ENCODE measurements at places on chromosomes 4 and X. TPM values are rescaled to one million over a fixed set of nuclear protein-coding genes. Genes with fewer than 3 reads are reported as not detected.
A peak's percentile ranks its signal among the peaks of the same experiment; 100 is the strongest.

DNA sequence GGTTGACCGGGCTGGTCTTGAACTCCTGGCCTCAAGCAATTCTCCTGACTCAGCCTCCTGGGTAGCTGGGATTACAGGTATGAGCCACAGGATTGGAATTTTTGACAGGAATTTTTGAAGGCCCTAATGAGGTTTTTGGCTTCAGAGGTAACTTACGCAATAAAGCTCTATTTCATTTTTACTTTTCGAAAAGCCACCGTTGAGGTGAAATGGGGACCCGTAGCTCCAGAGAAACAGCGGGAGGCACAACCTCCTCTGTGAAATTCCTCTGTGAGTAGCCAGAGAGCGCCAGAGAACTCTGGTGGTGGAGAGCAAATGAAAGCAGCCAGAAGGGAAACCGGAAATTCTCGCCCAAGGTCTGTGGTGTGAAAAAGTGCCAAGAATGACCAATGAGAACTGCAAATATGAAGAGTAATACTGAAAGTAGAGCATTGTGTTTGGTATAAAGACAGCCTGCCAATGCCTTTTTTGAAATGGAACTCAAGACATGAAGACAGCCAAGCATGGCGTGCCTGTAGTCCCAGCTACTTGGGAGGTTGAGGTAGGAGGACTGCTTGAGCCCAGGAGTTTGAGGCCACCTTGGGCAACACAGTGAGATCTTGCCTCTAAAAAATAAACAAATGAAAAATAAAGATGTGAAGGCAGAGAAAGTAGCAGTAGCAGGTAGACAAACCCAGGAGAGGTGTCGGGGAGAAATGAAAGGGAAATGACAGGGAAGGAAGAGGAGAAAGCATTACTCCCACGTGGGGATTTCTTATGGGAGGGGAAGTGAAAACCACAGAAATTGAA lies 33.0 kb upstream of the TMEM131L start:
- peak; percentile 83 for DNase-seq

The ARHGAP24 gene
- total RNA-seq = not detected

The CXCL6 gene
- not detected for total RNA-seq

- no peak for DNase-seq
Measured at GRCh38 chr4:162499478-162499877, 335.7 kb upstream of the FSTL5 start.

DNA sequence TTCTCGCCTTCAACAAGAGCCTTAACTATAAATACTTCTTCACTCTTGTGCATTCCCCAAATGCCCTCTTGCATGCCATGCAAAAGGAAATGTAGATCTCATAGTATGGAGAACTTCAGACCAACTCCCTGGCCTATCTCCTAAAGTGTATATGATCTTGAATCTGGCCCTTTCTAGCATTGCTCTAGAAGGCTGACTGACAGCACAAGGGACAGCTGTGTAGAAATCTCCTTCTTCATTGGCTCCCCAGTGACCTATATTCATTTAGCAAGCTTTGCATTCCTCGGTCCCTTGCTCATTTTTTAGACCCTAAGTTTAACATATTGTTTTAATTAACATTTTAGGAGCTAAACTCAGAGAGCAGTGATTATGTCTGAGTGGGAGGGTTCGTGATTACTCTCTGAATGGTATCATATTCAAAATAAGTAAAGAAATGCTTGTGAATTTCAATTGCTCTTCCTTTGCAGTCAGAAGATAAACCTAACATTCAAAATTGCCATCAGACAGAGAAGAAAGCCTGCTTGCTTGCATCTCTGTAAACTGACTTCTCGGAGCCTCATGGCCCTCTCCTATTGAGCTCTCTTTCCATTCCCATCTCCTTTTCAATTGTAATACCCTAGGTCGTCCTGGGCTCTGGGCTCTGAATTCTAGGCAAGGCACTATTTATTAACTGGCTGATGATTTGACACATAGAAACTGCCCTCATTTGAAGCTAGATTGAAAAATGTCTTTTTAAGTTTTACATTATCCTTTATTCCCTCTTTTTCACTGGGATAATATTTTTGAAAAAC lies 120.3 kb upstream of the PRKG2 start:
- DNase-seq = no peak

DNA sequence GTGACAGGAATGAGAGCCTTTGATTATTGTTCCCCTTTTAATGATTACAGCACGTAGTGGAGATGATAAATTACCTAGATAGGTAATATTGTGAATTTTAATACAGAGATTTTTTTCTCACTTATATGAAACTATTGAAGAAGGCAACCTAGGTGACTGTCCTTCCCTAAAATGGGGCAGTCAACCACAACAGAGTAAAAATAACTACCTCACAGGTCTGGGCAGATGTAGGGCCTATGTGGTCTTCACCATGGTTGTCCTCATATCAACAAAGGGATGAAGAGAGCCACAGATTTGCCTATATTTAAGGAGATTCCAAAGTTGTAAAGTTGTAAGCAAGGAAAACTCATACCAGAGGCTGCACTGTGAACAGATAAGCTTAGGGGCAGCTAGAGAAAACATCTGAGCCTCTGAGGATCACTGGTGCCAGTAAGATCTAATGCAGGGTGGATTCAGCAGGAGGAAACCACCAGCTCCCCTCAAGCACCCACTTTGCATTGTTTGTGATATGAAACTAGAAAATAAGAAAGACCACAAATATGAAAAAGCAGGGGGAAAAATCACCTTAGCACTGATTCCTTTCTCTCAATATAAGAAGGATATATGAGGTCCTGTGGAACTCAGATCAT lies 547.9 kb upstream of the GALNTL6 start:
- DNase-seq = no peak

The SLC49A3 gene
- 0.59 TPM for total RNA-seq

- no peak for DNase-seq
Measured at GRCh38 chrX:112714357-112714918, 34.7 kb upstream of the LHFPL1 start.

DNA sequence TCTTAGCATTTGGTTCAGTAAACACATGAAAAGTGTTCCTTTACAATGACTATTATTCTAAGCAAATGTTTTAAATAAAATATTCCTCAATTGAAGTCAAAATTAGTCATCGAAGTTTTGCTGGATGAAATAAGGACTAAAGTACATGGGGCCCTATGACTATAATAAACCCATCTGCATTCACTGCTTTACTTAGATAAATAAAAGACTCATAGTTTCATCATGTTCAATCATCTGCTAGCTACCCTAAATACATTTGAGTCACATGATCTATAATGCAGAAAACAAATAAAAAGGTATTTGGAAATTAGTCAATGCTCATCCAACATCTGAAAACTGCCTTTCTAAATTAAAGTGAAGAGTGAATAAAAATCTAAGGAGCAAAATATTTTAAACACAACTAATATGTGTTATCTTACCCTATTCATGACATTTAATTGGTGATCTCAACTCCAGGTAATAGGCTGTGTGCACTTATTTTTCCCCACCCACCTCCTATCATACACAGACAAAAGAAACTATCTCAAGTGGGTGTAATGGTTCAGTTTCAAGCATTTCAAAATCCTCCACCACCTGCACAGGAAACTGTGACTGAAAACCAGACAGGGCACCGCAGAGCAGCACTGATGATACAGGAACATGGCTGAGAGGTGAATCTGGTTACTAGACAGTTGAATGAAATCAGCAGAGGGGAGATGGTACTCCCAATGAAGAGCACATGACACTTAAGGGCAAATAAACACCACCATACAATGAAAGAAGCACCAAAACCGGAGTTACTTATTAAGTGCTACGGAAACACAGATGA lies 78.6 kb downstream of the CAMK2D start:
- DNase-seq = peak; percentile 77

The LIAS gene
- total RNA-seq = 23.2 TPM

The NUDT10 gene
- total RNA-seq = 0.89 TPM

DNA sequence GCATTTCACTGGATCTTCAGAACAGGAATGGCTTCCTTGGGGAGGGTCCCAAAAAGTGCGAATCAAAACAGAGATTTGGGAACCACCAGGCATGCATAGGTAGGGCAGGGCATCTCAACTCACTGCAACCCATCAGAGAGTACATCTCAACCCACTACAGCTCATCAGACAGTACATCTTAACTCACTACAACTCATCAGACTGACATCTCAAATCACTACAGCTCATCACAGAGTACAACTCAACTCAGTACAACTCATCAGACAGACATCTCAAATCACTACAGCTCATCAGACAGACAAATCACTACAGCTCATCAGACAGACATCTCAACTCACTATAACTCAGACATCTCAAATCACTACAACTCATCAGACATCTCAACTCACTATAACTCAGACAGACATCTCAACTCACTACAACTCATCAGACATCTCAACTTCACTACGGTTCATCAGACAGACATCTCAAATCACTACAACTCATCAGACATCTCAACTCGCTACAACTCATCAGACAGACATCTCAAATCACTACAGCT lies 47.5 kb upstream of the CLDN34 start:
- no peak for DNase-seq

The FSTL5 gene
- total RNA-seq = not detected

GRCh38 chr4:47827343-47828047 lies 10.4 kb downstream of the CORIN start:
- DNase-seq = no peak

The GLRA3 gene
- total RNA-seq = not detected

DNA sequence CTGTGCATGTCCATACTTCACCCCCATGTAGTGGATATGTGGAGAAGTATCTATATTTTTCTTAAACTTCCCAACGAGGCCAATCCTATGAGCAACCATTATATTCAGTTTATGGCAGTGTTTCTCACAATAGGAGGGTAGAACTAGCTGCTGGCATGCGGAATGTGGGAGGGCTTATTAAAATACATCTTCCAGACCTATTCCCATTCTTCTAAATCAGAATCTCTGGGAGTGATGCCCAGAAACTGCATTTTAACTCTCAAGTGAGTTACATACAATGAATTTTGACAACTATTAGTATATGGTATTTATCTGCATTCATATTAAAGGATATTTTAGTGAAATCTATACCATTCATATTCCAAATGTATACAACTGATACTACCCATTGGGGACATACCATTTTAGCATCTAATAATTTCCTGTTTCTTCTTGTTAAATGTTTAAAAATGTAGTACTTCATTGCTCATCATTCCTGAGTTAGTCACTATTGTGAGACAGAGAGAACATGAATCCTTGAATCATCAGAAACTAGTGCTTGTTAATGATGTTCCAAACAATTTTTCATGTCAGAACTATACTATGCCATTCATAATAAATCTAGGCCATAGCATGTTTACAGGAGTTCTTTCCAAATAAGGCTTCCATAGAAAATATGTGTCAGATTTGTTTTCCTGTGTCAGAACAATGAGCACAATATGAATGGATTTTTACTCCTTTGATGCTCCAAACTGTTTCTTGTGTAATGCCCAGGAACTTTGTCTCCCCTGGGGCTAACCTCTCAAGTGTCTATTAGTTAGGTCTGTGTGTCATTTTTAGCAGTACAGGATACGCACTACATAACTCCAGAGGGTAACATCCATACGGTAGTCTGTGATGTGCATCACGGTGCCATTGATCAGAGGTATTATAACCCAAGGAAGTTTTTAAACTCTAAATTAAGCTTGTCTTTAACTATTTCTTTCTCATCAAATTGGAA lies 198.8 kb upstream of the BMP3 start:
- DNase-seq = no peak

GRCh38 chr4:100635899-100636298 lies 118.1 kb upstream of the EMCN start:
- no peak for DNase-seq

DNA sequence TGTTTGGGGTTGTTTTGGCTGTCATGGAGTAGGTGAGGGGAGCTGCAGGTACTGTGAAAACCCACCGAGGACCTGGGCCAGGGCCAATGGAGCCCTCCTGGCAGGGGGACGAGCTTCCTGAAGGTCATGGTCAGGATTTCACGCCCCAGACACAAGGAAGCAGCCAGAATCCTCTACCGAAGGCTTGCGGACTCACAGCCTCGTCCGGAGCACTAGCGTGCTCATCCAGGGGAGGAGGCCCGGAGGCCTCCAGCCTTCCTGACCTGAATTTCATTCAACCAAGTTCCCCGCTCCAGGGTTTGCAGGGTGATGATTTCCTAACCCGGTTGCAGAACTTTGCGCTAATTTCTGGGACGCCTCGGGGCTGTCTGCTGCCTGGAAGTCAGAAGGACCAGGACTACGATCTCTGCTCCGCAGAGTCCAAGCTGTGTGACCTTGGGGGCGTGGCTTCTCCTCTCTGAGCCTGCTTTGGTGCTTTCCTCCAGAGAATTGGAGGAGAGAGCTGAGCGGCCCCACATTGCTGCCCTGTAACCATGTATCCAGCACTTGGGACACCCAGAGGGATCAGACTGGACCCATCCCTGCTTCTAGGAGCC lies 56.2 kb upstream of the ADRA2C start:
- no peak for DNase-seq

The SPANXN3 gene
- not detected for total RNA-seq

DNA sequence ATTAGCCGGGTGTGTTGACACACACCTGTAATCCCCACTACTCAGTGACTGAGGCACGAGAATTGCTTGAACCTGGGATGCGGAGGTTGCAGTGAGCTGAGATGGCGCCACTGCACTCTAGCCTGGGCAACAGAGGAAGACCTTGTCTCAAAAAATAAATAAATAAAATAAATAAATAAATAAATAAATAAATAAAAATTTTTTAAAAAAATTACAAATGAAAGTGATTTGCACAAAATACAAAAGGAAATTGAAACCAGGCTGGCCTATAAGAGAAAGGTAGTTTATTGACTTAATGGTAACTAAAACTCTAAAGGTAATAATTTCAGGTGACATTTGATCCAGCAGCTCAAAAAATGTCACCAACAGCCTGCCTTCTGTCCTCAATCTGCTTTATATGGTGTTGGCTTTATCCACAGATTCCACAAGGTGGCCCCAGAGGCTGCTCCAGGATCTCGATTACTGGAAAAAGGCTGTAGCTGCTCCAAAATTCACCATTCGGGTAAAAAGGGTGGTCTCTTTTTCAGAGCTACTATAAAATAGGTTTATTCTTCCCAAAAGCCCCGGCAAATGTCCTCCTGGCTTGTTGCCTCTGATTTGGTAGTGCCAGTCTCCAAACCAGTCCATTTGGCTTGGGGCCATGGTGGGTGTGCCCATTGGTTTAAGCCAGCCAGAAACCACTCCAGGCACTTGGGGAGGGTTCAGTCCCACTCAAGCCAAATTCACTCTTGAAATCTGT lies 61.4 kb upstream of the TRIM2 start:
- DNase-seq = no peak

The MCF2 gene
- total RNA-seq = 0.23 TPM
